ENCODE measurements at places on chromosomes 4 and X.

DNA sequence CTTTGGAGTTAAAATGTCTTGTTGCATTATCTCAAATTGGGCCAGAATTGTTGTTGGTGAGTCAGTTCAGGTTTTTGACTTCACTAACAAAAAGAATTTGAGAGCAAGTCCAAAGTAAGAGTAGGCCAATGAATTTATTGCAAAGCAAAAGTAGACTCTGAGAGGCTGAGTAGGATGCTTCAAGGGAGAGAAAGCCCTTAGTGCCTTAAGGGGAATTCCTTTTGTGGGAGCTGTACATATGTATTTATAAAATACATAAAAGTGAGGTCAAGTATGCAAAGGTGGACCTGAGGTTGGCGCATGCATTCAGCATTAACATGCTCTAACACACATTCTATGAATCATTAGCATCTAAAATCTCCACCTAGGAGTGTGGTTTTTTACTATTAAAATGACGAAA lies 565.4 kb downstream of the GRXCR1 start:
- DNase-seq = no peak

GRCh38 chr4:151629097-151629783 lies 131.6 kb downstream of the GATB start:
- DNase-seq = no peak

- peak; percentile 29 for DNase-seq
Observed at GRCh38 chrX:49627086-49627777, 28.4 kb downstream of the GAGE1 start.

GRCh38 chr4:55733932-55734331 lies 85.7 kb upstream of the EXOC1L start:
- no peak for DNase-seq

GRCh38 chr4:53863158-53863557 lies 201.2 kb downstream of the CHIC2 start:
- DNase-seq = no peak

- no peak for DNase-seq
Observed at GRCh38 chr4:121651597-121651996, 45.2 kb downstream of the ANXA5 start.

GRCh38 chrX:38917954-38918353 lies 116.7 kb downstream of the MID1IP1 start:
- DNase-seq = no peak

DNA sequence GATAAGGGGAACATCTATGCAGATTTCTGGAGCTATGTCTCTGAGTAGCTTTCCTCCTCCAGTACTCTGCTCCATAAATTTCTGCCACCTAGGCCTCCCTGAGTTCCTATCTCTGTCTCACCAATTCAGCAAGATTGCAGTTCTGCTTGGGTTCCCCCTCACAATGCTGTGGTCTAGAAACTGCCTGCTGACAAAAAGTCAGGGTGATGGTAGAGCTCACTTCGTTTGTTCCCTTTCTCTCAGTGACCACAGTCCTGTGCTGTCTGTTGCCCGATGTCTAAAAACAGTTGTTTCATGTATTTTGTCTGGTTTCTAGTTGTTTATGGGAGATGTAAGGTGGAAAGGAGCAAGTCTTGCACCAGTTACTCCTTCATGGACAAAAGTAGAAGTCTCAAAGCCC lies 41.1 kb downstream of the AMMECR1 start:
- DNase-seq = no peak

GRCh38 chr4:150911326-150911725 lies 103.8 kb downstream of the LRBA start:
- DNase-seq = no peak

- DNase-seq = no peak
Observed at GRCh38 chr4:85686398-85686797, 211.4 kb downstream of the ARHGAP24 start.

DNA sequence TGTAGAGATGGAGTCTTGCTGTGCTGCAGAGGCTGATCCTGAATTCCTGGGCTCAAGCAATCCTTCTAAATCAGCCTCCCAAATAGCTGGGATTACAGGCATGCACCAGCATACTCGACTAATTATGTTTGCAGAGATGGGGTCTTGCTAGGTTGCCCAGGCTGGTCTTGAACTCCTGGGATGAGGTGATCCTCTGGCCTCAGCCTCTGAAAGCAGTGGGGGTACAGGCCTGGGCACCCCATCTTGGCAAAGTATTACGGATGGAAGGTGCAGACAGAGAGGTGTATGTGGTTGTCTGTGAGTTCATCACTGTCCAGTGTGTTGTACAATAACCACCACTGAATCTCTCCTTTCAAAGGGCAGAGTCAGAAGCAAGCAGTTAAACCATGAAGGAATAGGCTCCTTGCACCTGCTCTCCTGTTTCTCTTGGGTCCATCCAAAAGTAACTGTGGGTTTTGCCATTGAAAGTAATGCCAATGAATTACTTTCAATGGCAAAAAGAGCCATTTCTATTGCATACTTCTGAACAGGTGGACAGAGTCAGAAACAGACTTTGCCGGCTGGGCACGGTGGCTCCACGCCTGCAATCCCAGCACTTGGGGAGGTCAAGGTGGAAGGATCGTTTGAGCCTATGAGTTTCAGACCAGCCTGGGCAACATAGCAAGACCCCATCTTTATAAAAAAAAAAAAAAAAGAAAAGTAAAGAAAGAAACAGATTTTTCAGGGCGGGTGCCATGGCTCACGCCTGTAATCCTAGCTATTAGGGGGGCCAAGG lies 7.0 kb upstream of the AKAP17A start:
- DNase-seq = no peak

DNA sequence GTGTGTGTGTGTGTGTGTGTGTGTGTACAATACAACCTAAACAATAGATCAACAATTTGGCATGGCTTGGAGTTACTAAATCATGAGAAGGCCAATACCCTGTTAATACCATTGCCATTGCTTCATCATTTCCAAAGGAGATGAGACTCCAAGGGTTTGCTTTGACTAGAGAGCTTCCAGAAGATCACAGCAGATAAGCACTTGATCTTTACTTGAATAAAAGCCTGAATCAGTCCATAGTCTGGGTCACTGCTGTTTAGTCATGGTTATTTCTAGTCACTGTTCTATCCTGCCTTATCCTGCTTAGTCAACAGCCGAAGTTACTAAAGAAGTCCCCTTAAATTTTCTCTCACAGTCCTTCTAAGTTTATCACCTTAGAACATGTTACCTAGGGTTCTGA lies 58.2 kb downstream of the RAB40AL start:
- no peak for DNase-seq

GRCh38 chr4:28360681-28361080 lies 1500.0 kb downstream of the STIM2 start:
- DNase-seq = no peak

- DNase-seq = no peak
Observed at GRCh38 chr4:151043803-151044515, 28.9 kb upstream of the LRBA start.

- DNase-seq = no peak
Observed at GRCh38 chr4:15684498-15684897, 2.9 kb downstream of the FAM200B start.

GRCh38 chr4:55617587-55618197 lies 18.4 kb downstream of the NMU start:
- no peak for DNase-seq

GRCh38 chr4:47819178-47819577 lies 18.7 kb downstream of the CORIN start:
- DNase-seq = peak; percentile 41

Data from inflammatory macrophage treated with lipopolysaccharide for 1 hour (primary cell).